Stimulated activated CD8-positive, alpha-beta memory T cell treated with anti-CD3 and anti-CD28 coated beads, Interleukin-4, amount 100 ng/mL, for 24 hours (primary cell): ENCODE measurements at places on chromosomes 2 and 18.
A peak's percentile ranks its signal among the peaks of the same experiment; 100 is the strongest.

DNA sequence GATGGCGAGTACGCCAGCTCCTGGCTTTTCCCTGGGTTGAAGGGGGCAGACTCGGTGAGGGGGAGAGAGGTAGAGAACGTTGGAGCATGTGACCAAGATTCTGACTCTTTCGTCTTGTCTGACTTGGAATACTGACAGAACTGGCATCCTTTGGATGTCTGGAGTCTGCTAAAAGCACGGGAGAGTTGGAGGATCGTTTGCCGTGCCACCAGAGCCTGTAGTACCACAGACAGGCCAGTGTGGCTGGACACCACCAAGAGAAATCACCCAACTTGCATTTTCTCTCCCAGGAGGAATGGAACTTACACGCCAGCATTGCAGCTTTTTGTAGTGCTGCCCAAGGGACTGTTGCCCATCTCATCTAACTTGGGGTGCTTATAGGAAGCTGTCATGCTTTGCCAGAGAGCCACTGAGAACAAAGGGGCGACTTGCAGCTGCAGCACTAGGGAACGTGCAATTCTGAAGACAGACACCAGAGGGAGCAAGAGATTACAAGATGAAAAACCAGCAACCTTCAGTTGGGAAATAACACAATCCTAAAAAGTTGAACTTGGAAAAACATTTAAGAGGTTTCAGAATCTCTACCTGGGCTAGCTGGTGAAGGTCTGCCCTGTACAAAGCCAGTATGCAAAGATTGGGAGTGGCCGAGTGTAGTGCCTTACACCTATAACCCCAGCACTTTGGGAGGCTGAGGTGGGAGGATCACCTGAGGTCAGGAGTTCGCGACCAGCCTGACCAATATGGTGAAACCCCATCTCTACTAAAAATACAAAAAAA, 24.1 kb downstream of the PSMG2 start:
- peak; percentile 7 for DNase-seq

DNA sequence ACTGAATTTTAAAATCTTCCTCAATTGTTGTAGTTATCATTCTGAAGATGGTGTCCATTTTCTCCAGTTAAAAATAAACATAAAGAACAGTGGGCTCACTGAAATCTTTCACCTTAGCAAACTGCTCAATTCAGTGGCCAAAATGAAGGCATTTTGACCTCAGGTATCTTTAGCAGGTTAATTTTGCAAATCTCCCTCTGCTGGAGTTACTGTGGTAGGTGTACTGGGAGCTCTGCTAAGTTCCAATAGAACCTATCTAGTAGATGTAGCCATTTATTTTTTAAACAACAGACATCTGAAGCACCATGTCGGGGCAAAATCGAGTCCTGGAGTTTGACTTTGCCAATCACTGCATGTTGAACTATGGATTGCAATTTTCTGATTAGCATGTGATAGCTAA, 177.1 kb downstream of the IRS1 start:
- no peak for DNase-seq

DNA sequence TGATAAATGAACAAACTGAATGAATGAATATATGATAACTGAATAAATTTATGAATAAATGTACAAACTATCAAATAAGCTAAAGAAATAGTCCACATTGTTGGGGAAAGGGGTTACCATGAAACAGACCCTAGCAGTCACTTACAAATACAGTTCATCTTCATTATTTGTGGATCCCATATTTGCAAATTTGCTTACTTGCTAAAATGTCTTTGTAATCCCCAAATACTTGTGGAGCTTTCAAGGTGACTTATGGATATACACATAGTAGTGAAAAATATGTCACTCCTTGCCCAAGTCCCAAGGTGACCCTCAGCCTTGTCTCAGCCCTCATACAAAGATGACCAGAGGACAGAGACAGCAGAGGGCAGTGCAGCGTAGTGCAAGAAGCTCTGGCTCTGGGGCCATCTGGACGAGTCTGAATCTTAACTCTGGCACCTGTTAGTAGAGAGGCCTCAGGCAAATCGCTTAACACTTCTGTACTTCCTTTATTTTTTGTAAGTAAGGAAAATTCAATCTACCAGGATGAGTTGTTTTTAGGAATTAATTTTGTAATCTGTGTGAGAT, 3.1 kb downstream of the PAIP2B start:
- DNase-seq, result no peak

DNA sequence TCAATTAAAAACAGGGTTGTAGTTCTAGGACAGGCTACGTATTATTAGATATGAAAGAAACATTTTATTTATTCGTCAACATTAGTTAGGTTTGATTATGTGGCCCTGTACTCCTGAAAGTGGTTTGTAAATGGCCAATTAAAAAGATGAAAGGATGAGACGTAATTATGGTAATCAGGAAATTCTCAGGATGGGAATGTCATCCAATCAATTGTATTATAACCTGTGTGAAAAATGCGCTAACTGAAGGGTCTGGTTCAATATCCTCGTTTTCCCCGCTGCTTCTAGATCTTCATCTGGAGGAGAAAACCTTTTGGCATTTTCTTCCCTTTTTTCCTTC, 5.6 kb upstream of the C18orf32 start:
- DNase-seq, result no peak

GRCh38 chr2:236359426-236360045, 95.3 kb upstream of the ASB18 start:
- DNase-seq, result no peak

- no peak for DNase-seq
Observed at GRCh38 chr2:55712477-55713060, 18.9 kb upstream of the PNPT1 start.

DNA sequence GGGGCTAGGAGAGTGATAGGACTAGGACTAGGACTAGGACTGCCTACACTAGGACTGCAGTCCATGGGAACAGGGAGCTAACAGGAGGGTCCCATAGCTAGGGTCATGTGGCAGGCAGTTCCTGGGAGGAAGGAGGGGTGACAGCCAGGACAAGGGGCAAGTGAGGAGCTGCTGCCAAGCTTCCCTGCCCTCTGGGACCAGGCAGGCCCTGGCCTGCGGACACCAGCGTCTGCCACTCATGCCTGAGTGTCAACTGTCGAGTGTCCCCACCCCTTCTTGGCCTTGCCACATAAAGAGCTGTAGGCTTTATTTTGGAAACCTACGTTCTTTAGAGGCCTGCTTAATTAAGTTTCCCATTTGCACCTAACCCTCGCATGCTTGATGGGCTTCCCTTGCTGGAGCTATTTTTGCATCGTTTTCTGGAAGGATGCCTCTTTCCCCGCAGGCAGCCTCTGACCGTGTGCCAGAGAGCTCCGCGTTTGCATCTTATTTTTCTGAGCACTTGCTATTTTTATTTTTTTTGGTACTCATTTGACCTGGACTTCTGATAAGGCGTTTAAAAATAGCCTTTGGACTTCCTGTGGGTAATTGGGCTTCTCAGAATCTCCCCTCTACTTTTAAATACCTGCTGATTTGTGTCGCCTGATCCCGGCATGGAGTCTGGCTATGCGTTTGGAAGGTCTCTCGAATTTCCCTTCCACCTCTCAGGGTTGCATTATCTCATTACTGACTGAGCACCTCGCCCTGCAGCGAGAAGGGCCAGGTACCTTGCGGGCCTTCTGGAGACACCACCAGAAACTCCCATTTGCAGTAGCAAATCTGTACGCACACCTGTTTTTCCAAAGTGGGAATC, 66.4 kb downstream of the SH3RF3 start:
- no peak for DNase-seq

- DNase-seq, result no peak
Observed at GRCh38 chr18:7596147-7596546, 29.0 kb downstream of the PTPRM start.

GRCh38 chr18:24319757-24320156, 77.9 kb downstream of the OSBPL1A start:
- no peak for DNase-seq

DNA sequence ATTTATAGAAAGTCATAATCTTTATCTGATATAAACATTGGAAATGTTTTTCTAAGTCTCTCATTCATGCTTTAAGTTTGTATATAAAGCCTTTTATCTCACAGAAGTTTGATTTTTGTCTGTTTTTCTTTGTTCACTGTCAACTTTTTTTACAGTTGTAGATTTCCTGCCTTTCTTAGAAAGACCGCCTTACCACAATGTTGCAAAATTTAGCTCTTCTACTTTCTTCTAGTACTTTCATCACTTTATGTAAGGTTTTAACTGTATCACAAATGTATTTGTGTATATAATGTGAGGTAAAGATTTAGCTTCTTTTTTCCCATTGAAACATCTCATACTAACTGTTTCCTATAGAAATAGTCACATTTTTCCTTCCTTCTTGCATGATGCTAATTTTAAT, 136.1 kb downstream of the DNAH6 start:
- DNase-seq, result no peak

GRCh38 chr18:55406451-55406991, 181.5 kb downstream of the TCF4 start:
- DNase-seq, result no peak

DNA sequence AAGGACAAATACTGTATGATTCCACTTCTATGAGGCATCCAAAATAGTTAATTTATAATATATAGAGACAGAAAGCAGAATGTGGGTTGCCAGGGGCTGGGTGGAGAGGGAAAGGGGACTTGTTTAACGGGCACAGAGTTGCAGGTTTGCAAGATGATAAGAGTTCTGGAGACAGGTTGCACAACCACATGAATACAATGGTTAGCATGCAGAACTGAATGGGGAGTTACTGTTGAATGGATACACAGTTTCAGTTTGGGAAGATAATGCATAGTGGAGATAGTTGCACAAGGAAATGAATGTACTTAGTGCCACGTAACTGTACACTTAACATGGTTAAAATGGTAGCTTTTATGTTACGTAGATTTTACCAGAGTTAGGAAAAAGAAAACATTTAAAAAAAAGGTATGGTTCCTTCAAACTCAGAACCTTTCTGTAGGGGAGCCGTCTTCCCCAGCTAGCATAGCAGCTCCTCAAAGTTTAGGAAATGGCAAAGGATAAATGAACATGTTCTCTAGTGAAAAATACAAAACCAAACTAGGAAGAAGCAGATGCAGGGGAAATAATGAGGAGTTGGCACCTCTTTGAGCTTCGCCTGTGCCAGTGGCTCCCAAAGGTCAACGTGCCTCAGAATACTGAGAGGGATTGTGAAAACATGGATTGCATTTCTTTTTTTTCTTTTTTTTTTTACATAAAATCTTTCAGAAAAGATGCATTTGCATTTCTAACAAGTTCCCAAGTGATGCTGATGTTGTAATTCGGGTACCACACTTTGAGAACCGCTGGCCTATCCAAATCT, 95.2 kb downstream of the ZCCHC2 start:
- no peak for DNase-seq

- no peak for DNase-seq
Observed at GRCh38 chr2:181174611-181175580, 194.5 kb downstream of the UBE2E3 start.

DNA sequence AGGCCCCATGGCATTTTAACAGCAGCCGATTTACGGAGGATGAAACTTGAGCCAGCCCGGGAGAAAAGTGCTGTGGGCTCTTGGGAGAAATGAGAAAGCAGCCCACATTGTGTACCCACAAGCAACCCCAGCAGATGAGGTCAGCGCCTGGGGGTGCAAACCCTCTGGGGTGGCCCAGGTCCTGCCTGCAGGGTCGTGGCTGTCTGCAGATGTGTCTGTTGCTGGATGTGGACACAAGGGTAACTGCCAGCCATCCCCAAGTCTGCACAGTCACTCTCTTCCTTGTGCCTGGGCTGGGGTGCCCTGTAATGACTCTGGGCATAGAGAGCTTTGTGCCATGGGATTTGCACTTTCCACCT, 170.8 kb downstream of the PRKCE start:
- DNase-seq, result no peak

DNA sequence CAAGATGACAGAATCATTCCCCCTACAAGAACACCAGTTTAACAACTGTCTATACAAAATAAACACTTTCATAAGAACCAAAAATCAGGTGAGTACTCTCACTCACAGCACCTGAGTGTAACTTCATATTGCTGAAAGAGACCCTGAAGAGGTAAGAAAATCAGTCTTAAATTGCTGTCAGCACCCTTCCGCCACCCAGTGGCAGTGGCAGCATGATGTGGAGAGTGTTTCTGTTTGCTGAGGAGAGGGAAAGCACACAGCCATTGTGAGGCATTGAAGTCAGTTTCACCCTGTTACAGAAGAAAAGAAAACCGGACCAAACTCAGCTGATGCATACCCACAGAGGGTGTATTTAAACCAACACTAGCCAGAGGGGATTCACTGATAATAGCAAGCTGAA, 1240.8 kb upstream of the CRIM1 start:
- no peak for DNase-seq

GRCh38 chr2:238082827-238083226, 17.3 kb upstream of the ESPNL start:
- DNase-seq, result no peak

GRCh38 chr2:132586835-132587234, 83.2 kb downstream of the LYPD1 start:
- no peak for DNase-seq

- DNase-seq, result no peak
Observed at GRCh38 chr2:216554755-216555154, 56.1 kb downstream of the RPL37A start.

GRCh38 chr2:203549406-203549805, 14.3 kb upstream of the RAPH1 start:
- DNase-seq, result no peak

DNA sequence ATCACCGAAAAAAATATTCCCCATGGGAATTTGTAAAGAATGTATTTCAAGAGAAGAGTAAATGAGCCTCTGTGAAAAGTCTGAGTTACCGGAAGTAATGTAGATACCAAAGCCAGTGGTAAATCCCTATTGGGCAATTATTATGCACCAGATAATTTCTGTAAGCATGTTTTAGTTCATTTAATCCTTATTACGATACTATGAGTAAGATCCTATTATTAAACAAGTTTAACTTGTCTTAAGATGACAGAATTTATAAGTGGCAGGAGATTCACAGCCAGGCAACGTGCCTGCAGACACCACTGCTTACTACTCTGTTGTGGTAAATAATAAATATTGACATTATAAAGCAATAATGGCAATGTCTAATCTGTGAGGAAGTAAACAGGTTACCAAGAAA, 280.8 kb upstream of the RGPD4 start:
- DNase-seq, result no peak

GRCh38 chr2:14781142-14781541, 148.6 kb downstream of the LRATD1 start:
- no peak for DNase-seq

- no peak for DNase-seq
Observed at GRCh38 chr18:7987284-7987976, 420.3 kb downstream of the PTPRM start.

DNA sequence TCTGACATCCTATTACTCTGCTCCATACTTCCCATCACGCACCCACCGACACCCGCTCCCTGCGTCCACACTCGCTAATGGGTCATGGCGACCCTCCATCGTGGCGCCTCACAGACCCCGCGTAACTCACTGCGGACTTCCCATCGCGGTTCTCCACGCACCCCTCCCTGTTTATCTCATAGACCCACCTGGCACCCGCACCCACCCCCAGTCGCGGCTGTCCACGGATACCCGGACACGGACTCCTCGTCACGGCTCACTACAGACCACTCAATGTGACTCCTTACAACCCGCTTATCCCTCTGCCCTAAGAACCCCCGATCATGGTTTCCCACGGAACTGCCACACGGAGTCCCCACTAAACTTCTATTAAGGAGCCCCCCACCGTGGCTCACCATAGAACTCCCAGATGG, 458 bp downstream of the CXXC1 start:
- no peak for DNase-seq
